ENCODE measurements at places on chromosomes 11 and 22.

DNA sequence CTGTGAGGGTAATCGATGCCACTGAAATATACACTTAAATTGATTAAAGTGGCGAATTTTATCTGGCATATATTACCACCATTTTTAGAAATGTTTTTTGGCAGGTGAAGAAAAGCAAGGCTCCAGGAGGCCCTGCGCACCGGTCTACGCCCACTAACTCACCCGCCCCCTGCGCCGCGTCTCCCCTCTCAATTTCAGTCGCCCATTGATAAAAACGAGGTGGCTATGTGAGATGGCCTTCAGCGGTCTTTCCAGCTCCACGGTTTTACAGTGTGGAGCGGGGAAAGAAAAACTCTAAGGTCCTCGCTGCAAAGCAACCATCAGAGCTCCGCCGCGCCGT, 602 bp upstream of the AQP11 start:
- no peak for DNase-seq

DNA sequence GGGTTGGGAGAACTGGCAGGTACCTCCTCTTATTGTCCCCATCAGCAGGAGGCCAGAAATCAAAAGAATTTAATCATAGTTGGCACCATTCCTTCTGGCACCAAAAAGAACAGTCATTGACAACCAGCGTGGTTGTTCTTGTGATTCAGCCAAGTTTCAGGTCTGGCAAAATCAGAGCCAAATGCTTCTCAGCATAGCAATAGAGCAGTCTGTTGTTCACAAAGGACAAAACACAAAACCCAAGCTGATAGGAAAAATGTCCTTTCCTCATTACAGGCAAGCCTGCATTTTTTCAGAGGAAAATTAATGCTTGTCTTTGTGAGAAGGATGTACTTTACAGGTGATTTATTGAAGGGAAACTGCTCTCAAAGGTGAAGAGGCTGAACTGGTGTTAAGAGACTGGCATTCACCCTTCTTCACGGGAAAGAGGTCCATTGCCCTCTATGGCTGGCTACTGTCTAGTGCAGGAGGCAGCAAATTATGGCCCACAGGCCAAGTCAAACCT, 241.8 kb upstream of the ARHGAP42 start:
- no peak for DNase-seq

DNA sequence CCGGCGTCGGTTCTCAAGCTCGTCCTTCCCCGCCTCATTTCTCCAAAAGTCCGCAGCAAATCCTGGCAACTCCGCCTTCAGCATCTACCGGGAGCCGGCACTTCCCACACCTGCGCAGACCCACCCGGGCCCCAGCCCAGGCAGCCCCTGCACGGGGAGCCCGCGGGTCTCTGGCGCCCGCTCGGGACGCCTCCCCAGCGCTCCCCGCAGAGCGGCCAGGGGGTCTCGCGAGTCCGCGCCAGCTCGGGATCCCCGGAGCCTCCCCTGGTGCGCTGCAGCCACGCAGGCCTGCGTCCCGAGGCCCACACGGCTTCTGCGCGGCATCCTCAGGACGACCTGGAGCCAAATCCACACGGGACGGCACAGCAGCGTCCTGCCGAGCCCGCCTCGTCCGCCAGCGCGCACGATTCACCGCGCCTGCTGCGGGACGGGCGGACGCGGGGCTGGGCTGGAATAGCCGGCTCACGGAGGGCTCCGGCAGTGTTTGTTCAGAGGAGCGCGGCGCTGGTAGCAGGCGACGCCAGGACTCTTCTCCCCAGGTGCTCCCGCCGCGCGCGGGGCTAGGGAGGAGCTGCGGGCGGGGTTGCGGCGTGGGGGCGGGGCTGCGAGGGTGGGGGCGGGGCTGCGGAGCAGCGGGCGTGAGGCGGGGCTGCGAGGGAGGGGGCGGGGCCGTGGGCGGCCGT, 816 bp upstream of the PHRF1 start:
- DNase-seq = no peak

DNA sequence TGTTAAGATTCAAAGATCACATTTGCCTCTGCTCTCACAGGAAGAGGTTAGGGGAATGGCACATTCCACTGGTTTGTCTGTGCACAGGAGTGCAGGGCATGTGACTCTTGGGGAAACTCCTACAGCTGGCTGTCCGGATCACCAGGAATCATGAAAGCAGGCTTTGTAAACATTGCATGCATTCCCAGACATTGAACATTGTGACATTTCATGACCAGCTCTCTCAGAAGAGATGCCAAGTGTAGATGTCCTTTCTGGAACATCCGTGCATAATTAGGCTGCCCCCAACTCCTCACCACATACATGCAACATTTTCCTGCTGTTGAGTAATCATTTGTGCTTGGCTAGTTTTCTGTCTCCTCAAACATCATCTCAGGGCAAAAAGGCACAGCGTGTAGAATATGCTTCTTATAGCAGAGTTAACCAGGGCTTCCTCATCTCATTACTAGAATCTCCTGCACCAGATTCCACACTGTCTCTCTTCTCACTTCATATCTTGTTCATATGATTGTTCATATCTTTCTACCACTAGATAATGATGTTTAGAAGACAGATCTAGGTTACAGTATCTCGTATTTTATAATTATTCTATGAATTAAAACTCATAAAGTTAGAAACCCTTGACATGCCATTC, 694.7 kb downstream of the NTM start:
- DNase-seq = no peak

DNA sequence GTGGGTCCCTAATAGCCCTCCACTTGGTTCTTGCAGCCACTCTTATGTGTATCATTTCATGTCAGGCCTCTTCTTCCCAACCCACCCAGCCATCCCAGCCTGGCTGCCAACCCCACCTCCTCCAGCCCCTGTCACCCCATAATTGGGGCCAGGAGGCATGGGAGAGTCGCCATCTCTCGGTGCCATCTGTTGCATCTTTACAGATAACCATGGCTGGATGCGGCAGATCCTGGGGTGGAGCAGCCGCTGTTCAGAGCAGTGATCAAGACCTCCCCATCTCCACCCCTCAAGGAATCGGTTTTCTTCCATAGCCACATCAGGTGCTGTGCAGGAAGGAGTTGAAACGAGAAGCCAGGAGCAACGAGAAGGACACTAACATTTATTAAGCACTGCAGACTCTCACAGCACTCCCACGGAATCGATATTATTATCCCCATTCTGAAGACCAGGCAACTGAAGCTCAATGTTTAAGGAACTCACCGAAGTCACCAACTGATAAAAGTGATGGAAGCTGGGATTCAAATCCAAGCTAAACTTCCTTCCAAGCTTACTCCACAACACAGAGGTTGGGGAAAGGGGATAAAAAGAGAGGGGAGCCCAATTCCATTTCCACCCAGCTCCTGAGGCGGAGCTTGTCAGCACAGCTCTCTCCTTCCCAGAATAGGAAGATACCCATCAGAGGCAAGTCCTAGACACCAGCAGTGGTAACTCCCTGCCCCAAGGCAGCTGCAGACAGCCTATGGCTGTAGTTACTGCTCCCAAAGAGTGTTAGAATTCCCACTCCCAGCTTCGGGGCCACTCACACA, 2.7 kb downstream of the SLC43A1 start:
- no peak for DNase-seq

GRCh38 chr11:27558401-27558800, 51.8 kb upstream of the LIN7C start:
- DNase-seq = no peak

- DNase-seq = no peak
Observed at GRCh38 chr22:47674600-47674999, 912.1 kb downstream of the TBC1D22A start.

- no peak for DNase-seq
Observed at GRCh38 chr11:92226331-92227229, 2.0 kb downstream of the FAT3 start.

GRCh38 chr11:72072348-72072747, 8.0 kb downstream of the NUMA1 start:
- no peak for DNase-seq

DNA sequence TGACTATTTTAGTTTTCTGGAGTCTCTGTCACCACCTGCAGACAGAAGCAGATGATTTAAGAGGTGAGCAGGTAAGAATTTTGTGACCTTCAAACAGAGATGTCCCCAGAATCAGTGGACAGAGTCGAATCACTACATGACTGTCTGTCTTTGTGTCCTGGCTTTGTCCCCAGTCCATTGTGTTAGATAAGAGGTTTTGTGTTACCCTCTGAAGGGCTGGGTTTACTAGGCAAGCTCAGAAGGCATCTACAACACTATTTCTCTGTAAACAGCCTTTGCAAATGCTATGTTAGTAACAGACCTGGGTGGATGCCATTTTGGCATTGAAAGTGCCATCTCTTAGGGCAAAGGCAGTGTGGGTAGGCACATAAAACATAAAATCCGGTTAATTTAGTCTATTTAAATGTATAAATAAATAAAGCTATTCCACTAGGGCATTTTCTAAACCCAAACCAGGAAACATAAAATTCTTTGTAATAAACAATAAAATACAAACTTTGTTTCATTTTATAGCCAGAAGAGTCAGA, 40.3 kb upstream of the CADM1 start:
- DNase-seq = no peak

DNA sequence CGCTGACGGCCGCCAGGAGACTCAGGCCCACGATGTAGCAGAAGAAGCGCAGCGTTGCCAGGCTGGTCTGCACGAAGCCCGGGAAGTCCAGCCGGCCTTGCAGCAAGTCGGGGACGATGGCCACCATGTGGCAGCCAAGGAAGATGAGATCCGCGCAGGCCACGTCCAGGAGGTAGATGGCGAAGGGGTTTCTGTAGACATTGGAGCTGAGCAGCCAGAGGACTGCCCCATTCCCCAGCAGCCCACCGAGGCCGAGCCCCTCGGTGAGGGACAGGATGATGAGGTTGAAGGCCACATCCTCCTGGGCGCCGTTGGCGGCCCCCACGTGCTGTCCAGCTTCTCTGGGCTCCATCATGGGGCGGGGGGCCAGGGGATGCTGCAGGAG, 3.8 kb downstream of the MRGPRE start:
- no peak for DNase-seq

- no peak for DNase-seq
Observed at GRCh38 chr11:67120881-67121710, 2.0 kb downstream of the KDM2A start.

GRCh38 chr11:1351278-1351937, 38.3 kb upstream of the BRSK2 start:
- DNase-seq = no peak

DNA sequence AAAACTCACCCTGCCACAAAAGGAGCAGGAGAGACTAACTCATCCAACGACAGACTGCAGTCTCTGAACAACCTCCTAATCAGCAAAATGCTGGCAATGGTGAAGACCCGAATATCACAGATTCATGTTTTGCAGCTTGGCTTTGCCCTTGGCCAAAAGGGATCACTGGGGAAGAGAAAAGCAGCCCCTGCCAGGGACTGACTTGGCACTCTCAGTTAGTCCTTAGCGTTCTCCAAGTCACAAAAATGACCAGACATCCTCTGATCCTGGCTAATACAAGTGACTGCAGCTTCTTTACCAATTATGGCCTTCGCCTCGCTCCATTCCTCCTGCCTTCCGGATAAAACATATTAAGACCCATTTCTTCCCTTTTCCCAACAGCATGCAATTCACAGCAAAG, 22.4 kb upstream of the CHST1 start:
- DNase-seq = no peak

- DNase-seq = no peak
Observed at GRCh38 chr11:106957030-106957482, 61.2 kb downstream of the GUCY1A2 start.

DNA sequence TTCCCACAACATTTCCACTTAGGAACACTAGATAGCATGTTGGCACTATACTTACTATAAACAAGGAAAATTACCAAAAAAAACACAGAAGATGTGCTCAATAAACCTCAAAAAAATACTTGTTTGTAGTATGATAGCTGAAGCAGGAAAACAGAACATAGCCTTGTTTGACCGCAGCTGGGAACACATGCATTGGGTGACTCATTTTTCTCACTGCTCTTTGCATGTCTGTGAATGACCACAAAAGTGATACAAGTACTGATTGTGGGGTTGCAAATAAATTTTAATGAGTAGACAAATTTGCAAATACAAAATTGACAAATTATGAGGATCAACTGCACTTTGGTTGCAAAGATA, 22.8 kb upstream of the GUCY1A2 start:
- DNase-seq = no peak

DNA sequence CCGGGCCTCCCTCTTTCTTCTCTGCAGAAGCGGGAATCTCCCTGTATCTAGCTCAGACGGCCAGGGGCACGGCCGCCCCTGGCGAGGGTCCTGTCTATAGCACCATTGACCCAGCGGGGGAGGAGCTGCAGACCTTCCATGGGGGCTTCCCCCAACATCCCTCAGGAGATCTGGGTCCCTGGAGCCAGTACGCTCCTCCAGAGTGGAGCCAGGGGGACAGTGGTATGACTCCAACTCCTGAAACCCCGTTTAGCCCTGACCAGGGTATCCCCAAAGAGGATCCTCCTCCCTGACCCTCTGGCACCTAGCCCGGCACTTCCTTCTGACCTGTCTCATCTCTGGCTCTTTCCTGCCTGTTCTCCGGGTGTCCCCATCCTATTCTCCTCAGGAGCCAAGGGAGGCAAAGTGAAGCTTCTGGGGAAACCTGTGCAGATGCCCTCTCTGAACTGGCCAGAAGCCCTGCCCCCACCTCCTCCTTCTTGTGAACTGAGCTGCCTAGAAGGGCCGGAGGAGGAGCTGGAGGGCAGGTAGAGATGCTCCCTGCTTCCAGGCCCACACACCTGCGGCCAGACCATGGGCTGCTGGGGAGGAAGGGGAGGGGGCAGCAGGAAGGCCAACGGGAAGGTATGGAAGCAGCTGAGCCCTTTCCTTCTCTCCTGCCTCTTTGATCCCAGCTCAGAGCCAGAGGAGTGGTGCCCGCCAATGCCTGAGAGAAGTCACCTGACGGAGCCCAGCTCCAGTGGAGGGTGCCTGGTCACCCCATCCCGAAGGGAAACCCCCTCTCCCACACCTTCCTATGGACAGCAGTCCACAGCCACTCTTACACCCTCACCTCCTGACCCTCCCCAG, 12.9 kb downstream of the ROBO3 start:
- no peak for DNase-seq

DNA sequence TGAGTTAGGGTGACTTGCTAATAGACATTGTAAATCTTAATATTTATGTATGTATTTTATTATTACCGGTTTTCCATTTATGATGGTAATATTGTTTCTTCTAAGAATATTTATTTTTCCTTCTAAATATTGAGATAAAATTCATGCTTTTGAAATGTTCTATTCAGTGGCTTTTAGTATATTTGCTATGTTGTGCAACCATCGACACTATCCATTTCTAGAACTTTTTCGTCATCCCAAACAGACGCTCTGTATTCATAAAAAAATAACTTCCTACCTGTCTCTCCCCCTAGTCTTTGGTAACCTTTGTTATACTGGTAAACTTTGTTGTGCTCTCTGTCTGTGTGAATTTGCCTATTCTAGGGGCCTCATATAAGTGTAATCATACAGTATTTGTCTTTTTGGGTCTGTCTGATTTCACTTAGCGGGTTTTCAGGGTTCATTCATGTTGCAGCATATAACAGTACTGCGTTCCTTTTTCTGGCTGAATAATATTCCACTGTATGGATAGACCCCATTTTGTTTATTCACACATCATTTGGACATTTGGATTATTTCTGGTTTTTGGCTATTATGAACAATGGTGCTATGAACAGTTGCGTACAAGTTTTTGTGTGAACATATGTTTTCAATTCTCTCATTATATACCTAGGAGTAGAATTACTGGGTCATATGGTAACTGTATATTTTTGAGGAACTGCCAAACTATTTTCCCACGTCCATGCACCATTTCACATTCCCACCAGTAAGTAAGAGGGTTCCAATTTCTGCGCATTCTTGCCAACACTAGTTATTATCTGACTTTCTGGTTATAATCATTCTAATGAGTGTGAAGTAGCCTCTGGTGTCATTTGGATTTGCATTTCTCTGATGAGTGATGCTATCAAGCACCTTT, 15.9 kb downstream of the NEAT1 start:
- DNase-seq = no peak
